Non-pigmented ciliary epithelial cell (primary cell): ENCODE measurements at places on chromosomes 2 and 18.

DNA sequence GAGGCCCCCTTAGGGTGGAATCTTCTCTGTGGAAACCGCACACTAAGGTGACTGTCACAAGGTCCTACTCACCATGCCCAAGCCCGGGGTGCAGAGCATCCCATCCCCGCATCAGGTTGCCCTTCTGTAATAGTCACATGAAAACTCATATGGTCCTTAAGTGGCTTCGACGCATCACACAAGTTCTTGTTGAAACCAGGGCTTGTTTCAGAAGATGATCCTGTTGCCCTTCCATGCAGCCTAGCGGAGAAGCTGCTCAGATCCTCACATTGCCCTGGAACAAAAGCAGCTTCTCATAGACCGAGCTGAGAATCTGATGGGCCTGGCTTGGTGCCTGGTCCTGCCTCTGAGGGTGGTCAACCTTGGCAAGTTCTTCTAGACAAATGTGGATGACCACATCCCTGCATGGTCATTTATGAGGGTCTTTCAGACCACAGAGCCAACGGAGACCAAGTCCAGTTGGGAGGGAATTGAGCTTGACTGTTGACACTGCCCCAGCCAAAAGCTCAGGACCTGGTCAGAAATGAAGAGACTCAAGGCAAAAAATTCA, 54.1 kb downstream of the PDCL3 start:
- no peak for DNase-seq

DNA sequence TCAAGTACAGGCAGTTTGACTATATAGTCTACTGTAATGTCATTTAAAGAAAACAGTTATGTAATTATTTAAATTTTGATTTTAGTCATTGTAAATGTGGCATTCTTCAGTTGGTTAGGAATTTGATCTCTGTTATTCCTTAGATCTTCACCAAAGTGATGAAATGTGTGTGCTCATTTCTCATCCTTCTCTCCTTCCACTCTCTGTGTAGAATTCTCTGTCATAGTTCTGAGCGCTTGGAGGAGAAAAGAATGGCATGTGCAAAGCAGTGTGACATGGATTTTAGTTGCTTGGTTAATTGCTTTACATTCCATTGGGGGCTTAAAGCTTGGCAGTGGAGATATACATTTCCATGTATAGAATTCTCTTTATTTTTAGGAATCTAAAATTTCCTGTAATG, 14.8 kb downstream of the PIK3C3 start:
- no peak for DNase-seq

DNA sequence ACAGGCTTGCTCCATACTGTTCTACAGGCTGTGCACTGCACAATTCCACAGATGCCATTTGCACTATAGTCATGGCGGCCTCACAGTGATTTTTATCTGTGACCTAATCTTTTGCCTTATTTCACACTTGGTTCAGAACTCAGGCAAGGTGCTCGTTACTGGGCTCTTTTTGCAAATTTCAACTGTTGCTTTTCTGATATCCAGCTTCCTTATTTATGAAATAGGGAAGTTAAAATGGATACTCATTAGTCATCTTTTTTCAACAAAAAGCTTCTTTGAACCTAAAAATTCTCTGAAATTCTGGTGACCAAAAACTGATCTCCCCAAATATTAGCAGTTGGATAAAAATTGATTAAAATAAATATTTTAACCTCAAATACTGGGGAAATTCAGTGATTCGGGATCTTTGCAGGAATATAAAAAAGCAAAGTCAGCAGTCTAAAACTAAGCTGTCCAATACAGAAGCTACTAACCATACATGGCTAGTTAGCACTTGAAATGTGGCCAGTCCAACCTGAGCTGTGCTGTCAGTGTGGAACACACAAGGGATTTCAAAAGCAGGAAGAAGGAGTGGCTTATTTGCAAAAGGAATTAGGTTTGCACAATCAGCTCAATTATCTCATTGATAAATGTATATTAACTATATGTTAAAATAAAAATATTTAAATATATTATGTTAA, 134.4 kb downstream of the COL4A4 start:
- DNase-seq, result no peak

GRCh38 chr2:212360068-212360460, 178.5 kb downstream of the ERBB4 start:
- no peak for DNase-seq

DNA sequence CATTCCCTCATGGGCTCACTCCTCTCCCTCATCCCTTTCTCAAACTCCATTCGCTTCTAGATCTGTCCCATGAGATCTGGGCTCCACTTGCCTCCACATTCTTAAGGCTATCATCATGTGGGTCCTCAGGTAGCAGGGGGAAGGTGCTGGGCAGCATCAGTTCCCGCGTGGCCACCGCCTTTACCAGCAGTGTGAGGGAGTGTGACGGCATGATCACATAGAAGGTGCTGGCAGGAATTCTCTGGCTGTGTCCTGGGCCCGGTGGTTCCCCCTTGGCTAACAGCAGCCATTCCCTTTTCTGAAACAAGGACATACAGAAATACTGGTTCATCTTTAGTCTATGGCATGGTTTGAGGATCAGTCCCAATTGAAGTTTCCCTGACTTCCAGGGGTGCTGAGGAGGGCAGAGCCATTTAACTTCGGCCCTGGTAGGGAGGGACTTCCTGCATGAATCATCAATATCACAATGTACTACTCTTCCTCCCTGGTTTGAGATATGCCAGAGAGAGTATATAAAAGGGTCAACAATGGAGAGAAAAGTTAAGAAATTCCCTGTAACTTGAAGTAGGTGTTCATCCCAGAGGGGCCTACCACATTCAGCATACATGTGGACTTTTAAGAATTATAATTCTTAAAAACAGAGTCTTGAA, 7.7 kb downstream of the DOK1 start:
- no peak for DNase-seq

GRCh38 chr2:231715988-231716616, 7.8 kb downstream of the PTMA start:
- DNase-seq, result no peak

DNA sequence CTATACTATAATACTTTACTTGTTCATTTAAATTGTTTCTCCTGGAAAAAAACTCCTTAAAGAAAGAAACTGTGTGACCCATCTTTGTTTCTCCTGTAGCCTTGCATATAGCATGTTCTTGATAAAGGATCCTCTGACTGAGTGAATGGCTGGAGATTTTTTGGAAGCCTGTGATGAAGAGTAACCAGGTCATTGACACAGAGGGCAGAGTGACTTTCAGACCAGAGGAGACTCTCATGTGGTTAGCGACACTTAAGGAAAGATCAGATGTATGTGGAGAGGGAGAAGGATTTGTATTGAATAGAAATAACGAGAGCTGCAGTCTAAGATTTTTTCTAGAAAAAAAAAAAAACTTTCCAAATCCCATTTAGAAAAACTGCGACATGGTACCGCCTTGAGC, 85.5 kb downstream of the TRIM43 start:
- no peak for DNase-seq

DNA sequence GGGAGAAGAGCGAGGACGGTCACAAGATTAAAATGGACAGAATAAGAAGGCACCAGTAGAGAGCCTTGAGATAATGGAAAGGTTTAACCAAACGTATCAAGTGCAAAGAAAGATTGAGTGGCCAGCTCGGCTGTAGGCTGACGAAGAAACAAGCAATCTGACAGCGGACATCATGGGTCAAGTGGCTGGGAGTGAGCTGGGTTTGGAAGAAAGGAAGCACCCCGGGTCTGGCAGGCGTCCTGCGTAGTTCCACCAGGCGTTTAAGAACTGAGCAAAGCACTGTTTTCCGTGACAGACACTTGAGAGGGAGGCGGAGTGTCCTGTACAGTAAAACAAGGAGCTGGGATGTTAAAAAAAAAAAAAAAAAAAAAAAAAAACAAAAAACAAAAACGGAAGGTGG, 27.1 kb downstream of the DAPL1 start:
- no peak for DNase-seq

- no peak for DNase-seq
These were observed 3.7 kb upstream of the ASIC4 start for GRCh38 chr2:219510512-219511135.

GRCh38 chr2:177044671-177045070, 167.9 kb upstream of the HNRNPA3 start:
- no peak for DNase-seq

- no peak for DNase-seq
These were observed 40.4 kb downstream of the CLIP4 start for GRCh38 chr2:29155578-29155977.
